ENCODE measurements at places on chromosomes 5 and 9.

DNA sequence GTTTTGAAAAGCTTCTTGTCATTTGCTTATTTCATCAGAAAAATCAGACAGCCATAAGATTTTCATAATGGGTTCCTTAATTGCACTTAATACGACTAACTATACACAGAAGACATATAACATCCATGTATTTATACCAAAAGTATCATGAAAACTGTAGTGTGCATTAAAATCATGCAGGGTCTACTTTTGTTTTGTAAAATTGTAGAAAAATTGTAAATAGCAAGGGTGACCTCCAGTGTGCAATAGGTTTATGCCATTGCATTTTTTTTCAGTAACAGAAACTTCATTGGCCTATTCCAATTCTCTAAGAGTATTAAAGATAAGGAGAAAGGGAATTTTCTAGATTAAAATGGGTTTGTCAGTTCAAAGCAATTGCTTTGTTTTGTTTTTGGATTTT lies 307.6 kb downstream of the KIAA0825 start:
- DNase-seq, result no peak

- DNase-seq, result no peak
These were observed 43.9 kb upstream of the ALDH1A1 start for GRCh38 chr9:72996684-72997314.

GRCh38 chr5:52378237-52378636 lies 409.5 kb upstream of the ITGA1 start:
- no peak for DNase-seq

DNA sequence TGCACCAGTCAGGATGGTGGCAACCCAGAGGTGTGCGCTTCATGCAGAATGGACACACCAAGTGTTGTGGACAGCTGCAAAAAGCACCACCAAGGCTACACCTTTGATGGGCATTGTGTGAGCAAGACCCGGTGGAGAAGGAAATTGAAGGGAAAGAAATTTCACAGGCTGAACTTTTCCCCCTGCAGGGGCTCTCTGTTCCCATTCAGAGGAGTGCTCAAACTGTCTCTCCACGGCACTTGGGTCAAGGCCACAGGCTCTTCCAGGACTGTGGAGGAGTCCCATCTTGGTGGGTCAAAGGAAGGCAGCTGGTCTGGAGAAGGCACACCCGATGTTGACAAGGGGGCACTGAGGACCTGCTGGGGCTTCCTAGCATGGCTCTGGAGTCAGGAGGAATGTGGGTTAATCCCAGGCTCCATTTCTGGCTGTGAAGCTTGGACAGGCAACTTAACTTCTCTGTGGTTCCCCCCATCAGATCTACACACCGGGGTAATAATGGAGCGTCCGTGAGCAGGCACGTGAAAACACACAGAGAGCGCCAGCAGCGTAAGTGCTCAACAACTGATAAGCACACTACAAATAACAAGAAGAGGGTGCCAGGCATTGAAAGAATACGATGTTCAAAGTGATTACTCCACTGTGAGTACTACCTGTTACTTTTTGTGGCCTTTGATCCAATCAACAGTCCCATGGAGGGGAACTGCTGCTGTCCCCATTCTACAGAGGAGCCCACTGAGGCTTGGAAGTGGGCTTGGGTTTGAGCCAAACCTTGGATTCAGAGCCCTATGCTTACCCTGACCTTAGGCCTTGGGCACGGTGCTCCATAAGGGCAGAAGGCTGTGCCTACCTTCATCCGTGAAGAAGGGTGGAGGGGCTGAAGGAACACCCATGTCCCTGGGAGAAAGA lies 34.2 kb upstream of the TIFAB start:
- DNase-seq, result no peak

- no peak for DNase-seq
These were observed 217.9 kb upstream of the KLF4 start for GRCh38 chr9:107707428-107707837.

DNA sequence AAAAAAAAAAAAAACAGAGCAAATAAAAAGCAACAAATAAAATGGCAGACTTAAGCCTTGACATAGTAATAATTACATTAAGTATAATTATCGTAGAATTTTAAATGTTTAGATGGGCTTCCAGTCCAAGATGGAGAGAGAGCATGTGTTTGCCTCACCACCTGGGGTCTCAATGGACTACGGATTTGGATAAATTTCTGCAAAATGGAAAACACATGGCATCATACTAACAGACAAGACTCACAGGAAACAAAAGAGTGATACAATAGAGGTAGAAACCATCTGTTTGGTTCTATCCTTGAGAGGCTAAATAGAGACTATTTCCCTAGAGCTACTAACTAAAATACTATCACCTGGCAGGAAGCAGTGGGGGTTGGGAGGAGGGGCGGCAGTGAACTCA lies 144.3 kb downstream of the MUSK start:
- DNase-seq, result no peak

DNA sequence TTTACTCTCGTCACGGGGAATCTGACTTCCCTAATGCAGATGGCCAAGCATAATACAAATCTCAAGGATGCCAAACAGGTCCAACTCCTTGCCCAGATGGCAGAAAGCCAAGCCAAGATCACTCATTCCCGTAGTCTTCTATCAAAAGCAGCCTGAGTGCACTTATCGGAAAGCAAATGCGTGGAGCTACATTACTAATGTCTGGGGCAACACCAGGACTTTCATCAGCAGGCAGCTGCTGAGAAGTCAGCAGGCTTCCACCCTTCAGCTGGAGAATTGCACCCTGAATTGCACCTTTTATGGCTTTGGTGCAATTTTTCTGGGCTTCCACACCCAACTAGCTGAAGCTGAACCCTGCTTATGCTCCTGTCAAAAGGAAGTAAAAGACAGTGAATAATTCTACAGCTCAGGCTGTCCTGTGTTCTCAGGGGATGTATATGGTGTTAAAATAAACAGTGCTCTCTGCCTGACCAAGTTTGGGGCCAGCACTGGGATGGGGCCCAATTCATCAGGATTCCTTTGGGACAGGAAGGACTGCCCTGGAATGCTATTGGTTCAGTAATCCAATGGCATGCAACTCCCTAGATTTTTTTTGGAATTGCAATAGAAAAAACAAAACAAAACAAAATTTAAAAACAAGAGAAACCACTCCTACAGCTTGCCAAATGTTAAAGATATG lies 92.6 kb downstream of the DPYSL3 start:
- DNase-seq, result no peak

DNA sequence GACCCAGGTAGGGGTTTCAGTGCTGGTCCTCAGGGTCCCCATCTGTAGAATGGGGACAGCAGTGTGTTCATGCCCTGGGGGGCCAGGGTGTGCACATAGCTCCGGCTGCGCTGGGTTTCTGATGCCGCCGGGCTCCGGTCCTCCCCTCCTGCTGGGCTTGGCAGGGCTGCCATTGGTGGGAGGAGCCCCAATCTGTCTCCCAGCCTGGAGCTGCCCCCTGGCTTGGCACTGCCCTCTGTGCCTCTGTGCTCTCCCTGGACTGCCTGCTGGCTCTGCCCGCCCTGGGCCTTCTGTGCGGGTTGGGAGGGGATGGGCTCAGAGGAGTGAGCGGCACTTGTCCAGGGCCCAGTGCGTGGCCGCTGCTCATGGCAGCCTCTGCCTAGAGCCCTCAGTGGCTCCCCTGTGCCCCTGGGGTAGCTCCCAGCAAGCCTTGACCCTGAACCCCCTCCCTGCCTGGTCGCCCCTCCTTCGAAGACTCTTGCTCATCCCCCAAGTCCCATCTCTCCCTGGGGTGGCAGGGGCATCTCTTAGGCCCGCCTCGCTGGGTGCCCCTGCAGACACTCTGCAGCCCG lies 35.7 kb downstream of the RXRA start:
- no peak for DNase-seq

GRCh38 chr9:101312661-101313060 lies 72.1 kb downstream of the BAAT start:
- DNase-seq, result no peak

- DNase-seq, result no peak
These were observed 109.2 kb downstream of the SH3TC2 start for GRCh38 chr5:148953711-148954110.

GRCh38 chr5:143574236-143574635 lies 170.8 kb upstream of the NR3C1 start:
- DNase-seq, result no peak

GRCh38 chr5:95951916-95952315 lies 9.7 kb downstream of the ELL2 start:
- no peak for DNase-seq

DNA sequence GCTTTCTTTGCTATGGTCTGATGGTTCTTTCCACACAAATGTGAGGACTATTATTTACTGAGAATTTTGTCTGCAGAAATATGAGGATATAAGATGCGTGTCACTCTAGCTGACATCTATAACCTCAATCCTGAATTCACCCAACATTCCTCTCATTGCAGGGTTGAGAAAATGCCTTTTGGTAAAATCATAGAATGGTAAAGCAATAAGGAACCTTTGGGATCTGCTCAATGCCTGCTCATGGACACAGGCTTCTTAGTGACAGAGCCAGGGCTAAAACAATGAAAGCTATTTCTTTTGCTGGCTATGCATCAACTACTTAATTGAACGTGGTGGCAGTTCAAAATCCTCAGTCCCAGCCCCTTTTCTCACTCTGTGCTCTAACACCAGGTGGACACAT lies 199.6 kb downstream of the GAS1 start:
- no peak for DNase-seq

- no peak for DNase-seq
These were observed 232.6 kb upstream of the ANKRD55 start for GRCh38 chr5:56465769-56466135.

DNA sequence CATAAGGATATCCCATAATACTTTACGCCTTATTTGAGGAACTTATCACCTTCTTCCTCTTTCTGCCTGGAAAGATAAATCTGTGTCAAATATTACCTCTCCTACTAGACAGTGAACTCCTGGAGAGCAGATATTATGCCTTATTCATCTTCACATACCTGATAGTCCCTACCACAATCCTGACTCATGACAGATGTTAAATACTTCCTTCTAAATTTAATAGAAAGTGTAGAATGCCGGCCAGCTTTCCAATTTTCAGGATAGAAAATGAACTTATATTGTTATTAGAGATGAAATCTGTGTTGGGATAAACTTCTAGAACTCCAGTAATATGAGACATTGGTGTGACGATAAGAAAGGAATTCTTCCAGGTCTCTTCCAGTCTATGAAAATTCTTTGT lies 89.0 kb downstream of the GCNT4 start:
- no peak for DNase-seq

- no peak for DNase-seq
These were observed 2.7 kb upstream of the CLPTM1L start for GRCh38 chr5:1347571-1347970.

GRCh38 chr5:32136342-32136741 lies 37.8 kb downstream of the GOLPH3 start:
- DNase-seq, result no peak

GRCh38 chr5:157219491-157220271 lies 39.0 kb downstream of the ITK start:
- no peak for DNase-seq

DNA sequence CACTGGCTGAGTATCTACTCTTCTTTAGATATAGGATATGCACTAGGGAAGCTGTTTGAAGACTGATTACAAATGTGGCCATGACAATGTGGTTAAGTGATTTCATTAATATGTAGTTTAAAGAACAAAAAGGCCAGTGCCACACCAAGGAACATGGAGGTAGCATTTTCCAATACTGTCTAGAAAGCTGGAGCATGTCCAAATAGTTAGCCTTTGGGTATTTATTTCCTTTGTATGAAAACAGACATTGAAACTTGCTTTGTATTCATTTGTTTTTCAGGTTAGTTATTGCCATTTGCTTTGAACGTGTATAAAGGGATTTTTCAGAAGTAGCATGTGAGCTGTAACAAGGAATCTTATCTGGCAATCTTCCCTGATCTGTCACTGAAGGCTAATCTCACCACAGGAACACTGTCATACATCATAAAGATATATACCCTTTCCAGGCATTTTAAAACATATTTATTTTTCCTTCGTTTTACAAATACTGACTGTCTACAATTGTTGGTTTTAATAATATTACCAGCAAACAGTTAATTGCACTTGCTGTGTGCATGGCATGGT lies 93.4 kb downstream of the PLPPR1 start:
- DNase-seq, result no peak

DNA sequence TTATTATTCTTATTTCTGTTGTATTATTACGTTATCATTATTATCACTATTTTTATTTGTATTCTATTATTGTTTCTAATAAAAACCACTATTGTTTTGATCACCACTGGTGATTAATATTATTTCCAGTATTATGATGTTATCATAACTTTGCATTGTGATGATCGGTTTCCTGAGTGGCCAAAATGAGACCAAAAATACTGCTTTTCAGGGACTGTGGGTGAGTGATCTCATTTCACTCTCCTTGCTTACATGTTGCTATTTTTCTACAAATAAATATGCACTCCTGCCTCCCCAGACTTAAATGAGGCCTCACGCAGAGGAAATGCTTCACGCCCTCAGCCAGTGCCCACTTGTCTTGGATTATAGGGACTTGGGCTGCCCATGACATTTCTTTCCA lies 78.4 kb downstream of the LRSAM1 start:
- DNase-seq, result no peak

DNA sequence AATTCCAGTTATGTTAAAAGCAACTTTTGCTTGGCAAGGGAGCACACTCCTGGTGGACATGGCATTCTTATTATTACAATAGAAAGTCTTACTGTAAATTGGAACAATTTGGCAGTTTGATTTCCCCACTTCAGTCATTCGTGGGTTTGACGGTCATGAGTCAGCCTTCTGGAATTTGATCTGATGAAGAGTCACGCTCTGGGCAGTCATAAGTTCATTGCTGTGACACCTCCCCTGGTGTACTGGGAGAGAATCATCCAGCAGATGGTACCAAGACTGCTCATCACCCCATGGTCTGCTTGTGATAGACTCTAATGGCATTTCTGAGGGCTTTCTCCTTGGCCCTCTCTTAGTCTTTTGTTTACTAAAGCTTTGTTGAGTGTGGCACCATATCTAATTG lies 53.8 kb downstream of the GLRA1 start:
- DNase-seq, result no peak

DNA sequence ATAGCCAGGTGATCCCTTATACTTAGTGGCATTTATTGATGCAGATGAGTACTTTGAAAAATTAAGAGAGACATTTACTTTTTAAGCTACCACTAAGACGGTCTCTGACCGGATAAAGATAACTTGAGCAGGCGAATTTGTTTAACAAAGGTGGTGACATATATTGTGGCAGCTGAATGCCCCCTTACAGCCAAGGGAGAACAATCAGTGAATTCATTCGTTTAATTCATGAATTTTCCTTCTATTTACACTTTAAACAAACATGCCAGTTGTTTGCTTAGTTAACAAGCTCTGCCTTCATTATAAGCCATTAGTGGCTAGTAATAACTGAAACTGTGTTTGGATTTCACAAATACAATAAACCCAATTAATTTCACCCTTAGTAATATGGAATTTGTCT lies 187.1 kb downstream of the AOPEP start:
- DNase-seq, result no peak
